ENCODE measurements at places on chromosomes 12 and 14. TPM values are rescaled to one million over a fixed set of nuclear protein-coding genes. Genes with fewer than 3 reads are reported as not detected.

The FGF6 gene
- not detected for total RNA-seq

The KLHL28 gene
- total RNA-seq: 13.2 TPM

The LRRC43 gene
- total RNA-seq: 0.11 TPM

The SELPLG gene
- total RNA-seq: 1.00 TPM

The OAS2 gene
- 0.77 TPM for total RNA-seq

All from uterine smooth muscle cell (primary cell).